Hematopoietic multipotent progenitor cell treated with erythropoietin and hydrocortisone succinate and interleukin-3 and kit ligand, for 15 days (in vitro differentiated cells): ENCODE measurements at places on chromosomes 12 and 14.

- DNase-seq: no peak
These were observed 48.1 kb downstream of the SLC8A3 start for GRCh38 chr14:70140614-70141013.

DNA sequence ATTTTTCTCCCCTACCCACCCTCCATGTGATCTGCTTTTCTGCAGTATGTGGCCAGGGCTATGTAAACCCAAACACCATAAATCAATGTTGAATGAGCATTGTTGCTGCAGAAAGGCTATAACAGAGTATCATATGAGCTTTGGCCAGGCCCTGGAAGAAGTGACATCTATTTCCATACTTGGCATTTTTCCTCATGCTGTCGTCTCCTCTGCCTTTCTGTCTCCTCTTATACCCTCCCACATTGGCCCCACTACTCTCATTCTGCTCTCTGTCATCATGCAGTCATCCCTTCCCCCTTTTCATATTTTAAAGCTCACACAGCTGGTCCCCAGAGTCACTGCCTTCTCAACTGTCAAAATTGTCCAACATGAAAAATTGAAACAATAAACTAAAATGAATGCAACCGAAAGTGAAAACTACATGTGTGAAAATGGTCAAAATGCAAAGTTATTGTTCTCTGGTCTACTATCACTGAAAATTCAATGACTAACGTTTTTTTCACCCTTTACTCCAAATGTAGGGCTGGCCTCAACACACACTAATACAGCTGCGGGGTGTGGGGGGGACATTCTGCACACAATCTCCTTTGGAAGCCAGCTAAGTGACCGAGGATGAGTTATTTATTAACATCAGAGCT, 290.7 kb upstream of the TMPO start:
- DNase-seq: no peak

DNA sequence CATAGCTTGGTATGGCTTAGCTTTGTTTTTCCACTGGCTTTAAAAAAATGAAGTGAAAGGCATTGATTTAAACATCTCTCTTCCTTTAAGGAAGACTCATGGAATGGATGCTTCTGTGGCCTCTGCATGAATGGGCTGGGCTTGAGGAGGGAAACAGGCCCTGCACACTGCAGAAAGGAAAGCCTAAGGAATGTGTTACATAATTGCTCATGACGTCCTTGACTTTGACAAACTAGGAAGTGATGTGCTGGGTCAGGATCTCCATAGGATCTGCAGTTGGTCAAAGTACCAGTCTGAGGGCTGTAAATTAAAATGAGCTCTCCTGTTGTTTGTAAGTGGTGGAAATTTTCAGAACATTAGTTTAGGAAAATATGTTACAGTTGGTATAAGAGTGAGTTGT, 12.7 kb downstream of the SAMD4A start:
- no peak for DNase-seq

GRCh38 chr12:92008345-92008744, 137.3 kb downstream of the BTG1 start:
- no peak for DNase-seq

DNA sequence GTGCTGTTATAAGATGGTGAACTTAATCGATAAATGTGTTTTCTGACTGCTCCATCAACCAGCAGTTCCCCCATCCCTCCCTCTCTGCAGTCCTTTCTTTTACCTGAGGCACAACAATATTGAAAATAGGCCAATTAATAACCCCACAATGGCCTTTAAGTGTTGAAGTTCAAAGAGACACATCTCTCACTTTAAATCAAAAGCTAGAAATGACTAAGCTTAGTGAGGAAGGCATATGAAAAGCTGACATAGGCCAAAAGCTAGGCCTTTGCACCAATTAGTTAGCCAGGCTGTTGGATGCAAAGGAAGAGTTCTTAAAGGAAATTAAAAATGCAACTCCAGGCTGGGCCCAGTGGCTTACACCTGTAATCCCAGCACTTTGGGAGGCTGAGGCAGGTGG, 43.7 kb downstream of the SAV1 start:
- no peak for DNase-seq

GRCh38 chr14:105071326-105071725, 6.1 kb upstream of the GPR132 start:
- DNase-seq: no peak

- no peak for DNase-seq
These were observed 487.8 kb downstream of the KCNH5 start for GRCh38 chr14:62557416-62557815.

GRCh38 chr14:101246894-101247841, 314.1 kb upstream of the DIO3 start:
- DNase-seq: no peak

- no peak for DNase-seq
These were observed 589 bp upstream of the HVCN1 start for GRCh38 chr12:110689281-110690126.

DNA sequence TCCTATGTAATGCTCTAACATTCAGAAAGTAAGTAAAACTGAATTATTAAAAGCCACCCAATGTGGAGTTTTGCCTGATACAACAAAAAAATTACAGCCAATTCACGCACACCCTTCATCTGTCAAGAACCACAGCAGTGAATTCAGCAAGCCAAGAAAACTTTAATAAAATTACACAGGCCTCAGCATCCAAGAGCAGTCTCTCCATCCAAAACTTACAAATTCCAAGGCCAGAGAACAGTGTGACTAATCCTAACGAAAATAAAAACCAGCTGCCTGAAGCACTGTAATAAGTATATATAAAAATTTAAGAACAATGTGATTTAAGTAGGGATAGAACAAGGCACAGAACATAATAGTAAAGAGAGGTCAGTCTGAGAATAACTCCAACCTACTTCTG, 54.2 kb downstream of the SIX6 start:
- DNase-seq: no peak

GRCh38 chr12:111868676-111869588, 26.9 kb downstream of the MAPKAPK5 start:
- DNase-seq: no peak

- DNase-seq: no peak
These were observed 271.0 kb downstream of the ERC1 start for GRCh38 chr12:1262011-1262410.

DNA sequence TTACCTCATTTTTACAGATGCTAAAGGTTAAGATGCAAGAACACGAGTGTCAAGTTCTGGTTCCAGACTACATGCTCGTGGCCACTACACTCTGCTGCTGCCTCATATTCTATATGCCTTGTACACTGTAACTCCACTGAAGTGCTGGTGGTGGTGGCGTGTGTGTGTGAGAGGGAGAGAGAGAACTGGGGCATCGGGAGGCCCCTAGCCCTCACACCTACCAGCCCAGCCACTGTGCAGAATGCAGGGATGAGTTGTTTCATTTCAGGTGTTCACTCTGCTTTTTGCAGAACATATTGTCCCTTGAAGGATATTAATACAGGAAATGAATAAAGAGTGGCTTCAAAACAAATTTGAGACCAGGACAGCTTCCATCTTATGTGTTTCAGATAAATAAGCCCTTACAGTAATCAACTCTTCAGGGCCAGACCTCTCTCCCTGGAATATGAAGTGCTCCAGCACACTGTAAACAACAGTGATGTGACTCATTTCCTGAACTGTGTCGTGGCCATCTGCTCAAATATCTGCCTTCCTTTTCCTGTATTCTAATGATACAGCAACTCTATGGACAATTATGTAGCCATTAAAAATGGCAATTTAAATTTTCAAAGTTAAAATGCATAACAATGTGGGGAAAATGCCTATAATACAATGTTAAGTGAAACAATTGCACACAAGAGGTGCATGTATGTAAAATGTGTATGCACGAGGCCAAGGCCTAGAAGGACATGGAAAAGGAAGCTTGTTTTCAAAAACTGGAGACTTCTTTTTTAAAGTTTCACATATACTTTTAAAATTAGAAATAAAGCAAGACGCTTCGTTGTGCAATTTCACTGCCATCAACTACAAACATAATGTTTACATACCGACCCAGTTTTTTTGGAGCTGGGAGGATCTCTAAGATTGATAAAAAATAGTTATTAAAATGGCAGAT, 215.4 kb downstream of the PELI2 start:
- DNase-seq: no peak

DNA sequence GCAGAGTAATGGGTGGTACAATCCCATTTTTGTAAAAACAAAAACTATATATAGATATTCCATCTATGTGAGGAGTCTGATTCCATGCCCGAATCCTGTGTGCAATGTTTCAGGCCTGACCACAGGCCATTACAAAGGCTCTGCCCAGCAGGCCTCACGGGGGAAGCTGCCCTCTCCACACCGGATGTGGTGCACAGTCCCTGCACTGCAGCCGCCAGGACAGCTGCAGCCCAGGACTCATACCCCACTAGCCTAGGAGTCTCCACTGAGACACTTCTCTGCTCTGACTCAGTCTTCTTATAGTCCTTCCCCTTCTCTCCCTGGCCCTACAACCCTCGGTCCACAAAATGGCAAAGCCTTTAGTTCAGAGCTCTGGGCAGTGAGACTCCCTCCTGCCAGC, 190.4 kb downstream of the PPM1H start:
- DNase-seq: no peak

DNA sequence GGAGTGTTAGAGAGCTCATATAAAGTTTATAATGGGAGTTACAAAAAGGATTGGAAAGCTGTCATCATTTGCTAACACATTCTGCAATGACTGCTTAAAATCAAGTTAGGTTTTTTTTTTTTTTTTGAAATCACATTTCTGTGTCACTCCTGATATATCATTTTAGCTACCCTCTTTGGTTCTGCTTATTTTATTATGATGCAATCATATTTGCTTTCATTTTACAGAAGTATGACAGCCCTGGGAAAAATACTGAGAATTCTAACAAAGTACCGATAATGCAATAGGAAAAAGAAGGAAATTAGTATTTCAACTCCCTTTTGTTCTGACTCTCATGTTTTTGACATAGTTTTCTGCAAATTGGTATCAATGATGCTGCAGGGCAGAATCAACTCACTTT, 71.6 kb upstream of the MDGA2 start:
- no peak for DNase-seq

GRCh38 chr14:97703006-97703760, 906.0 kb downstream of the VRK1 start:
- DNase-seq: no peak

- DNase-seq: peak; percentile 20
These were observed 15.8 kb downstream of the DTD2 start for GRCh38 chr14:31441273-31442111.

DNA sequence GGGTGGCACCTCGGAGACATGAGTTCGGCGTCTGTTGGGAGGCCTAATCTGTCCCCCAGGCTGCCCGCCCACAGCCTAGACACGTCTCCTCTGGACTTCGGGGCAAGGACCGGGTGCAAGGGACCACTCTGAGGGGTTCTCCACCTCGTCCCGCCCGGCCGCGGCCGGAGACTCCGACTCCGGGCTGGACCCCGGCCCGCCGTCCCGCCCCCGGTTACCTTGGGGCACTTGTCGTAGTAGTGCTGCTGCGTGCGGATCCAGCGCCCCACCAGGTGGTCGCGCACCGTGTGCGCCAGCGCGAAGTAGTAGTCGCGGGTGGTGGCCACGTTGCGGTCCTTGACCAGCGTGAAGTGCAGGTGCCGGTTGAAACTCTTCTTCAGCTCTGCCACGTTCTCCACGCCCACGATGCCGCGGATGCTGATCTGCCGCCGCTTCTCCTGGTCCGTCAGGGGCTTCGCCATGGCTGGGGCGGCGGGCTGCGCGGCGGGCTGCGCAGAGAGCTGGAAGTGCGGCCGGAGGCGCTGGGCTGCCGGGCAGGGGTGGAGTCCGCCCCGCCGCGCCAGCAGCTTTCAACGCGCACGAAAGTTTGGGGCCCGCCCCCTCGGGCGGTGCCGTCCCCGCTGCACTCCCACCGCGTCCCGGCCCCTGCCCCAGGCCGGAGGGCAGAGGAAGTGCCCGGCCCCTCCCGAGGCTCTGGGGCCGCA, at the start of gene PYGL:
PYGL (minus strand) TSS at position 541 of the 704 bp plus-strand sequence; CDS start at position 461, 80 bp downstream.
- peak; percentile 17 for DNase-seq

- DNase-seq: no peak
These were observed 5.5 kb upstream of the ZNF740 start for GRCh38 chr12:53174881-53175491.

DNA sequence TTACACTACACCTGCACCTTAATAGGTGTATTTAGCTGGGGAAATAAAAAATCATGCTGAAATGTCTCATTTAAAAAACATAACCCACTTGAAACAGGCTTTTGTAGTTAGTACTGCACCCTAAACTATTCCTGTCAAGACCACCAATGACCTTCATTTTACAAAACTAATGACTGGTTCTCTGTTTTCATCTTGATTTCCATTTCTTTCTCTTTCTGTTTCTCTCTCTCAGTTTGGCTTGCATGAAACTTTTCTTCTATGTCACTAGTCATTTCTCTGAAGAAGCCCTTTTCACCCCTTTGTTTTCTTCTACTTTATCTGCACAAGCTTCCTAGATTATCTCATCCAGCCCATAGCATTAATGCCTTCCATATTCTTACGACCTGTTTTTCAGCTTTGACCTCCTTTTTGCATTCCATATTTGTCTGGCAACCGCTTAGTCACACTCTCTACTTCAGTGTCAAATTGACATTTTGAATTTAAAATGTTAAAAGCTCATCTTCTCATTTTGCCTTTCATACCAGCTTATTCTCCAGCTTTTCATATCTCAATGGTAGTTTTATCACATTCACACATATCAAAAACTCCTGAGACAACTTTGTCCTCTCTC, 32.7 kb upstream of the KLRF1 start:
- no peak for DNase-seq
